Activated T-cell treated with anti-CD3 and anti-CD28 coated beads, Interleukin-2, amount 50 U/mL, for 1 hour (primary cell): ENCODE measurements at places on chromosomes 6 and 20.

DNA sequence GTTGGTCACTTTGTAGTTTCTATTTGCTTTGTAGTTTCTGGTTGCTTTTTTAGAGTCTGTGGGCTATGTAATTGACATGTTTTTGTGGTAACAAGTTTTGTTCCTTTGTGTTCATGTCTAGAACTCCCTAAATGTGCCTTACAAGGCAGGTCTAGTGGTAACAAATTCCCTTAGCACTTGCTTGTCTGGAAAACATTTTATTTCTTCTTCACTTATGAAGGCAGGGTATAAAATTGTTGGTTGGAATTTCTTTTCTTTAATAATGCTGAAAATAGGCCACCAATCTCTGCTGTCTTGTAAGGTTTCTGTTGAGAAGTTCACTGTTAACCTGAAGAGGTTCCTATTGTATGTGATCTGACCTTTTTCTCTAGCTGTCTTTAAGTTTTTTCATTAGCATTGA lies 383.6 kb downstream of the EPHA7 start:
- DNase-seq = no peak

DNA sequence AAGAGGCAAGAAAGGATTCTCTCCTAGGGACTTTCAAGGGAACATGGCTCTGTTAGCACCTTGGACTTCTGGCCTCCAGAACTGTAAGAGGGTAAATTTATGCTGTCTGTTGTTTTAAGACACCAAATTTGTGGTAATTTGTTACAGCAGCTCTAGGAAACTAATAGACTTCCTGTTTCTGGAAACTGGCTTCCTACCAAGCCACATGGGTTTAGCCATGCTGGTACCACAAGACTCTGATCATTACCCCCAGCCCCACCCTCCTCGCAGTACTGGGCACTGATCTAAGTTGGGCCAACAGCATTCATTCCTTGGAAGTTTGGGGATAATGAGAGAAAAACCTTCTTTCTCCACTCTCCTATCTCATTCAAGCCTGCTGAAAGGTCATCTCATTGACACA lies 109.5 kb upstream of the SMLR1 start:
- no peak for DNase-seq

- DNase-seq = no peak
Observed at GRCh38 chr6:140366991-140367390, 992.5 kb upstream of the CITED2 start.

GRCh38 chr20:38094373-38094891 lies 60.9 kb downstream of the RPRD1B start:
- no peak for DNase-seq

GRCh38 chr20:19252451-19253120 lies 40.1 kb downstream of the SLC24A3 start:
- no peak for DNase-seq
